ENCODE measurements at places on chromosomes 5 and 9. TPM values are rescaled to one million over a fixed set of nuclear protein-coding genes. Genes with fewer than 3 reads are reported as not detected.

Gene SPAAR
- total RNA-seq, result 0.07 TPM

Gene MLANA
- not detected for total RNA-seq

Gene TRIM36
- 11.7 TPM for total RNA-seq

Gene PTPN3
- total RNA-seq, result 0.62 TPM

Gene RAI14
- total RNA-seq, result 65.4 TPM

Measured in H7 (cell line).